ENCODE measurements at places on chromosomes 12 and 14.
A peak's percentile ranks its signal among the peaks of the same experiment; 100 is the strongest.

DNA sequence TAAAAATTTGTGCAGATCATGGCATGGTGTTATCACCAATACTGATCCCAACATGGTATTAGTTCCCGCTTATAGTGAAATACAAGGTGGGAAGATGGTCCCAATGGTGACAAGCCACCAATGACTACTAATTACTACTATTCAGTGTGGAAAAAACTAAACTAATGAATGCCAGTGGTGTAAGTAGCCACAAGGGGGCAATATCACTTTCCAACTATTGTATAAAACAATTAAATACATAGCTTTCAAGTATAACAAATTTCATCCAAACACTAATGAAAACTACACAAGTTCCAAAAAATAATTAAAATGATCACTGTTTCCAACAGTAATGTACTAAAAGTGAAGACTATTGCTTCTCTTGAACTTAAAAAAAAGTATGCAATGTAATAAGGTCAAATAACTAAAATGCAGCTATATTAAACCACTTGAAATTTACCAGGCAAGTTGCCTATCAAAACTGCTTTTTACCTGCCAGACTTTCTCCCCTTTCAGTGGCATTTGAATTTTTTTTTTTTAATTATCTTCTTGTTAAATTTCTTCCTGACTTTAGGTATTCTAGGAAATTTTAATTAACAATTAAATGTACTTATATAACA, 58.0 kb downstream of the PAPLN start:
- peak; percentile 60 for DNase-seq

GRCh38 chr12:19886065-19886464, 446.8 kb downstream of the AEBP2 start:
- DNase-seq, result no peak

- DNase-seq, result no peak
These were observed 91.4 kb downstream of the SUDS3 start for GRCh38 chr12:118467641-118468305.

- no peak for DNase-seq
These were observed 225.8 kb downstream of the C12orf42 start for GRCh38 chr12:103269946-103270345.

GRCh38 chr12:104685366-104685765, 228.6 kb downstream of the CHST11 start:
- no peak for DNase-seq

DNA sequence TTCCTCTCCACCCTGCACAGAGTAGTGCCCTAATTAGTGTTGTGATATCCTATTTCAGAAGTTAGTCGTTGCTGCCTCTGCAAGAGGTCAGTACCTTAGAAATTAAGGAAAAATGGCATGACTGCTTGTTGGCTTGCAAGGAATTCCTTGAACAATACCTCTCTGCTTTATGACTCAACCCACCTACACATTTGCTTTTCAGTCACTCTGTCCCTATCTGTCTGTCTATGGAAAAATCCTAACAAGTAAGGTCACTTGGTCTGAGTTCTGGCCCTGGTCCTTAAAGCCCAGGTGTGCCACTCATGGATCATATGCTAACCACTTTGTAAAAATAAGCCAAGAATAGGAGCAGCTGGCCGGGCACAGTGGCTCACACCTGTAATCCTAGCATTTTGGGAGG, 116.4 kb upstream of the ATF1 start:
- DNase-seq, result no peak

GRCh38 chr12:18476861-18477260, 215.5 kb downstream of the PIK3C2G start:
- no peak for DNase-seq

- DNase-seq, result no peak
These were observed 165.7 kb downstream of the SRGAP1 start for GRCh38 chr12:64010069-64010686.

- DNase-seq, result no peak
These were observed 27.8 kb downstream of the AACS start for GRCh38 chr12:125092872-125093680.

GRCh38 chr12:125267114-125267513, 201.9 kb downstream of the AACS start:
- no peak for DNase-seq

- DNase-seq, result no peak
These were observed 28.7 kb downstream of the FNTB start for GRCh38 chr14:65015391-65015790.

DNA sequence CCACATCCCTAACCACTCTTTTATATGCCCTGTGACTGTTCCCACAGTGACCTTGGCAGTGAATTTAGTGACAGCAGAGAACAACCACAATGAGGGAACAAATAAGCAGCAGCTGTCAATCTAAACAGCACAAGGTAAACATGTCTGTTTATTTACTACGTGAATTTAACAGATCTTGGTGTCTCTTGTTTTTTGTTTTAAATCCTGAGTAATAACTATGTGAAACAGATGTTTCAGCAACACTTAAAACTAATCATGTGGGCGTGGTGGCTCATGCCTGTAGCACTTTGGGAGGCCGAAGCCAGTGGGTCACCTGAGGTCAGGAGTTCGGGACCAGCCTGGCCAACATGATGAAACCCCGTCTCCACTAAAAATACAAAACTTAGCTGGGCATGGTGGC, 17.0 kb upstream of the CFAP54 start:
- DNase-seq, result no peak

DNA sequence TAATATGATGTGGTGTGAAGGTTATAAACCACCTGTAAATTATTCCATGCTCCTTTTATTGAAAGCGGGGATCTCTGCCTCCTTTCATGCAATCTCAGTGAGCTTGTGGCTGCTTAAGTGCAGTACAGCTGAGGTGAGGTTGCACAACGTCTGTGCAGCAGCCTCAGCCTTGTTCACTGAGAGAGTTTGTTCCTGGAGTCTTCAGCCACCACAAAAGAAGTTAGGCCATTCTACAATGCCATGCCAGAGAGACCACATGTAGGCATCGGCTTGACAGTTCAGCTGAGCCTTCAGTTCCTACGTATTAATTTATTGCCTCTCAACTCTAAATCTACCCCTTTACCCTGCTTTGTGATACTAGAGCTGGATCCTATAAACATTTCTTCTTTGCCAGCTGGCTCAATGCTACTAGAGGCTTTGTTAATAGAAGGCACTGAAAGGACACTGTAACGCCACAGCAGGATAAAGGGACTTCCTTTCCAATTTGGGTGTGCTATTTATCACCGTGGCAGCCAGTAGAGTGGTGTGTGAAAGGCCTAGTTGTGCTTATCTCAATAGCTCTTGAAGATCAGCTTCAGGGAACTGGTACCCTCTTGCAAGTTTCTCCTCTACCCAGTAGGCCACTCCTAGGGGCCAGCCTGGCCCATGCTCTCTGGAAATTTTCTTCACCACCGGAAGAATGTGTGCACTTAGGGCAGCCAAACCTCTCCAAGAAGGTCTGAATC, 337.7 kb downstream of the IPO8 start:
- no peak for DNase-seq

DNA sequence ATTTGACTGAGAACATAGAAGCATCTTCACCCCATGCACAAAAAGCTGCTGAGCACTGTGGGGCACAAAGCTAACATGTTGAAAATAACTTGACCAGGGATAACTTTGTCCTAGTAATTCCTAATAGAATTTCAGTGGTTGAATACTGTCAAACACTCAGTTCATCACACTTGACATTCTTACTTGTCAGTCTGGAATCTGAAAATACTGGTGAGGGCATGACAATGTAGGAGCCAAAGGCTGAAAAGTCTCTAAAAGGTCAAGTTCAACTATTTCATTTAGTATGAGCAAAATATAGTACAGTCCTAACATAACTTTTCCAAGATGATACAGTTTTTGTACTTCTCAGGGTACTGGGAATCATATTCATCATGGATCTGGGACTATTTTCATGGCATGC, 504.4 kb upstream of the LMO3 start:
- DNase-seq, result peak; percentile 11

- no peak for DNase-seq
These were observed 29.1 kb upstream of the KCNK10 start for GRCh38 chr14:88351966-88352691.

- no peak for DNase-seq
These were observed 10.8 kb downstream of the NAV3 start for GRCh38 chr12:77841521-77841920.

DNA sequence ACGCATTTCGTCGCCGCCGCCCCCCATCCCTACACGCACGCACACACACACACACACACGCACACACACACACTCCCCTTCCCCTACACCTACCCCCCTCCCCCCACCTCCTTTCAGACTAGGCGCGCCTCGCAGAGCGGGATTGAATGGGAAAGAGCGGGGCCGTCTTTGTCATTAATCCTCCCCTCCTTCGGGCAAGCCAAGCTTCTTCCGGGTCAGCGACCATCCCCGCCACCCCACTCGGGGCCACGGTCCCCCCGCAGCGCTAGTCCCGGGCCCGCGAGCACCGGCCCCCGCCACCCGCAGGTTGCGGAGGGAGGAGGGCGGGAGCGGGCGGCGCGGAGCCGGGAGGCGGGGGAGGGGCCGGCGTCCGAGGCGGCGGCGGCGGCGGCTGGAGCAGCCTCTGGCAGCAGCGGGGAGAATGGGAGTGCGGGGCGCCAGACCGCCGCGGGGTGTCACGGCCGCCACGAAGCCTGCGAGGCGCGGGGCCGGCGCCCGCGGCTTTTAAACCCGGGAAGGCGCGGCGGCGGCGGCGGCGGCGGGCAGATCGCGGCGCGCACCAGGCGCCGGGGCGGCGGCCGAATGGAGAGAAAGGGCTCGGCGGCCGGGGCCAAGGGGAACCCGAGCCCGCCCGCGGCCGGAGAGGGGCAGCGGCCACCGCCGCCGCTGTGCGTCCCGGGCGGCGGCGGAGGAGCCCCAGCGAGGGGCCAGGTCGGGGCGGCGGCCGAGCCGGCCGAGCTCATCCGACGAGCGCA, at the start of gene TTC9:
Gene TTC9 (plus strand): TSS at position 369 of the 755 bp plus-strand sequence. CDS start 214 bp downstream, at position 583.
- no peak for DNase-seq

DNA sequence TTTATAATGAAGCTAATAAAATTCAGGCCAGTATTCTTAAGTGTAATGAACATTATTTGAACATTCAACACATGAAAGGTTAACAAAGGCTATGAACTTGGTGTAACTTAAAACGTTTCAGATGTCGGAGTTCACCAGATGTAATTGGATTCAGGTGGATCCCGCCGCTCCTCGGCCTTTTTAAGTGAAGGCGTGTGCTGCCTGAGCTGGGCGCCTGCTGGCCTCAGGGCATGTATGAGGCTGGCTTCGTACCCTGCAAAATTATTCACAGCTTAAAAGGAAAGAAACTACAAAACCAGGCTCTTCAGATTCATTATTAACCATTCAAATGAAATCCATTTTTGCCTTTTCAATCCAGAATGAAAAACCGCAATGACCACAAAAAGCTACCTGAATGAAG, 69.9 kb downstream of the WIF1 start:
- DNase-seq, result no peak

DNA sequence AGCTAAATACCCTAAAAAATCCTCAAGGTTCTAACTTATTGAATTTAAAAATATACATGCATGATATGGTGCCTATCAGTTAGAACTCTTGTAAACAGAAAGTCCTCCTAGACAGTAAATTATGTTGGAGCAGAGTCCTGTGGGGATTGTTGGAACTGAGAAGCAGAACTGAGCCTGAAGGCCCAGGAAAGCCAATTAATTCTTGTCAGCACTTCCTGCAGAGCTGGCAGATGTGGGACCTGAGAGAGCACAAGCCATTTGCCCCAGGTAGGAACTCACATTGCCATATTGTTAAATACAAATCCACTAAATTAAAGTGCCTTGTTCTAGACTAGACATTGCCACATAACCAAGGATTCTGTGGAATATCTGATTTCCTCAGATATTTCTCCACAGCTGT, 117.1 kb downstream of the RTN1 start:
- DNase-seq, result no peak

DNA sequence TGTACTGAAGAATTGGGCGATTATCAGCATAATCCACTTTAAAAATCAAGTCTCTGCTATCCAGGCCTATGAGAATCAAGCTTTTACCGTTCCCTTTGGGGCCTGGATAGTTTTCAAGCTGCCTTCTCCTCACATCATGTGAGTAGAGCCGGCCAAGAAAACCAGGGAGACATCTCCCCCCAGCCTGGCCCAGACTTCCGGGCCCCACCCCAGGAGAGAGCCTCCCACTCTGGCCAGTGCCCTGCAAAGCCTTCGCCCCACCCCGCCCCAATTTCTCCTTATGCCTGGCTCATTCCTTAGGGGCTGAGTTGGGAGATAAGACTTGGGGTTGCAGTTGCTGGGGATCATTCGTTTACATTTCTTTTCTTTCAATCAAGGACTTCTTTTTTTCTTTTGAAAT, 1.4 kb upstream of the TMEM132C start:
- no peak for DNase-seq

GRCh38 chr12:18479256-18479655, 217.9 kb downstream of the PIK3C2G start:
- DNase-seq, result no peak

DNA sequence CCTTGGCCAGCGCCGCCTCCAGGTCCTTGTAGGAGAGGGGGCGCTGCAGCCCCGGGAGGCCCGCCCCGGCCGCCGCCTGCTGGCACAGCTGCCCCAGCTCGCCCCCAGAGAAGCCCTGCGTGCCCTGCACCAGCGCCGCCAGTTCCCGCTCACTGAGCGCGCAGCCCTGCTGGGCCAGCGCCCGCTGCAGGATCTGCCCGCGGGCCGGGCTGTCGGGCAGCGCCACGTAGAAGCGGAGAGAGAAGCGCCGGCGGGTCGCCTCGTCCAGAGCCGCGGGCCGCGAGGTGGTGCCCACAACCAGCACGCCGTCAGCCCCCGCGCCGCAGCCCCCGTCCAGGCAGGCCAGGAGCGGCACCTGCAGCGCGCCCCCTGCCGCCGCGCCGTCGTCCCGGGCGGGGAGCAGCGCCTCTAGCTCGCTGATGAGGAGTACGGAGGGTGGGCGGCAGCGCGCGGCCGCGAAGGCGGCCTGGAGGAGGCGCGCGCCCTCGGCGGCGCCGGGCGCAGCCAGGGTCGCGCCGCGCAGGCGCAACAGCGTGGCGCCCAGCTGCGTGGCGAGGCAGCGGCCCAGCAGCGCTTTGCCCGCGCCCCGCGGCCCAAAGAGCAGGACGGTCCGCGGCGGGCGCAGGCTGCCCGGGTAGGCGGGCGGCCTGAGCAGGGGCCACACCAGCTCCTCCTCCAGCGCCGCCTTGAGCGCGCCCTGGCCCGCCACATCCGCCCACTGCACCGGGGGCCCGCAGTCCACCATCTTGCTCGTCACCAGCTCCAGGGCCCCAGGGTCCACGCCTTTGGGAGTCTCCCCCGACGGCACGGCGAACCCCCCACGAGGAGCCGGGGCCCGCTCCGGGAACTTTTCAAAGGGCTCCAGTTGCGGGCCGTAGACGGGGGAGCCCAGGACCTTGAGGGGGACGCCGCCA, 27.7 kb downstream of the FIGNL2 start:
- peak; percentile 43 for DNase-seq

GRCh38 chr12:71661977-71662530, 1.6 kb downstream of the ZFC3H1 start:
- no peak for DNase-seq

- DNase-seq, result no peak
These were observed 1324.0 kb upstream of the USP15 start for GRCh38 chr12:60935981-60936761.

DNA sequence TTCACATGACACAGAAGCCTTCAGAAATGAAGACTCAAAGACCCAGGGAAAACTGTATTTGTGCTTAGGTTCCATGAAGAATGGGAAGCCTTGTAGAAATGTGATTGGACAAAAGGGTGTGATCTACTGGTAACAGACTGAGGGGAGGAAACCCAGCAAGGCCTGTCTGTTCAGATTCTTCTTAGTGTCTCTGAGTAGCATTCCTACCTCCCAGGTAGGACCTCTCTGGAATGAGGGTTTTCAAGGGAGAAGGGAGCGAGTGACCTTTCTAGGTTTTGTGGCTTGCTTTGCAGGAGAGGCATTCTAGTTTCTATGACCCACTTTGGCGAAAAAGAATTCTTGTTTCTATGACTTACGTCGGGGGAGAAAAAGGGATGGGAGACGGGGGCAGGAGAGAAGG, 401.7 kb downstream of the DPF3 start:
- DNase-seq, result no peak
